ENCODE measurements at places on chromosomes 3 and 15.

DNA sequence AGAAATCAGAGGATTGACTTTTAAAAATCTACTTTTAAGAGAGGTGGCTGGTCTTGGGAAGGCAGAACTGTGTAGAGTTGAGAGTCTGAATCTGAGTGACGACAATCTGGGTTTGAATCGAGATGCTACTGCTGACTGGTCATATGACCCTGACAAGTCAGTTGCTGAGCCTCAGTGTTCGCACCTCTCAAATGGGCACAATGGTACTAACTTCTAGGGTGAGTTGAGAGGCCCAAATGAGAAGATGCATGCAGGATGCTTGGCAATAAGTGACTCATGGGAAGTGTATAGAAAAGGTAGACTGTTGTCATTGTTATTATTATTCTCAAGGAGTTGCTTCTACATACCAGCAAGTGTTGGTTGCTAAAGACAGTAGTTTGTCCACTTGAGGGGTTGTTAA, 10.3 kb downstream of the CACNA2D3 start:
- DNase-seq, result no peak

- no peak for DNase-seq
Measured at GRCh38 chr3:46409739-46410489, 2.9 kb downstream of the CCRL2 start.

- DNase-seq, result no peak
Measured at GRCh38 chr3:3998140-3998922, 199.1 kb downstream of the LRRN1 start.

DNA sequence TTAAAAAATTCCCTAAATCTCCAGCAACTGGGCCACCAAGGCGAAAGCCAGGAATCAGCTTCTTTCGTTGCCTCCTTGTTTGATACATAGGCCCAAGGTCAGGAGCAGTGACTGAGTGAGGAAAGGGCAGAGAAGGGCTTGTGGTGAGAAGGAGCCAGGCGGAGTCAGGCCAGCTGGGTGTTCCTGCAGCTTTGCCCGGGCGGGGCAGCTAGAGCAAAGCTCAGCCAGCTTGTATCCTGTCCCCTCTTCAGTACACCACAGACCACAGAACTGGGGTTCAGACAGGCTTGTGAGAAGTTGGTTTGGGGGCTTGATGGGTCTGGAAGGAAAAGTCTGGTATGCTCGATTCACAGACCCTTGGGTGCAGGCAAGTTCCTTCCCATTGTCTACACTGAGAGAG, 52.6 kb downstream of the CCK start:
- no peak for DNase-seq

DNA sequence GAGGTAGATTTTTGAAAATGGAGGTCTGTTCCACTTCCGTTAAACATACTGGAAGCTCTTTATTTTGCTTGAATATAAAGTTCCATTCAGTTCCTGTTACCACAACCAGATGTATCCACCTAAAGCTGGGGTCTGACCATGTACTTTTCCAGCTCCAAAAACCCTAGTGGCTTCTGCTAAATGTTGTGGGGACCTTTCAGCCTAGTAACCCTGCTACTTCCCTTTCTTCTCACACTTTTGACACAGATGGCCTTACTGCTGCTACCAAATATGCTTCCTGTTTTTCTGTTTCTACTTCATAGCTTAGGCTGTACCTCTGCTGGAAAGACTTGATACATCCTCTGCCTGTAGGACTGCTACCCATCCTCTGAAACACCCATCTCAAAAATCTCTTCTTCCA, 87.8 kb downstream of the COL6A6 start:
- DNase-seq, result no peak

GRCh38 chr3:172199850-172200369, 160.5 kb downstream of the FNDC3B start:
- DNase-seq, result no peak

- no peak for DNase-seq
Measured at GRCh38 chr3:53261712-53262111, 5.9 kb upstream of the TKT start.

DNA sequence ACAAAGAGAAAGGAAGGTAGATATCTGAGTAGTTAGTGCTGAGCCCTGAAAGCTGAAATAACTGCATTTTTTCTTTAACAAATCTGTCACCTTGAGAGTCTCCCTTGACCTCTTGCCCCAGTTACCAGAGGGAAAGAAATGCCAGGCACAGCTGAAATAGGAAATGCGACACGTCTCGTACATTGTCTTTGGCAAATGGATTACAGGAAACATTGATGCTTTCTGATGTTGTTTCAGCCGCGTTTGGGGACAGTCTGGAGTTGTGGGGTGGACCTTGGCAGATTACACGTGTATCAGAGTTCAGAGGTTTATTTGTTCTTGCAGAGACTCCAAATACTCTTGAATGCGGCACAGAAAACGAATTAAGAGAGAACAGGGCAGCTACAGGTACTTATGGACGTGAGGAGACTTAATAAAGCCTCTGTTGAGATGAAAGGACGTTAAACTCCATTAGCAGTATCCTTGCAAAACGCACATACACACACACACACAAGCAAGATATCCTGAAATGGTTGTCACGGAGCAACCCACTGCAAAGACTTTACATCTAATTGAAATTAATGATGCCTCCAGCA, 272.8 kb upstream of the RORA start:
- DNase-seq, result no peak

DNA sequence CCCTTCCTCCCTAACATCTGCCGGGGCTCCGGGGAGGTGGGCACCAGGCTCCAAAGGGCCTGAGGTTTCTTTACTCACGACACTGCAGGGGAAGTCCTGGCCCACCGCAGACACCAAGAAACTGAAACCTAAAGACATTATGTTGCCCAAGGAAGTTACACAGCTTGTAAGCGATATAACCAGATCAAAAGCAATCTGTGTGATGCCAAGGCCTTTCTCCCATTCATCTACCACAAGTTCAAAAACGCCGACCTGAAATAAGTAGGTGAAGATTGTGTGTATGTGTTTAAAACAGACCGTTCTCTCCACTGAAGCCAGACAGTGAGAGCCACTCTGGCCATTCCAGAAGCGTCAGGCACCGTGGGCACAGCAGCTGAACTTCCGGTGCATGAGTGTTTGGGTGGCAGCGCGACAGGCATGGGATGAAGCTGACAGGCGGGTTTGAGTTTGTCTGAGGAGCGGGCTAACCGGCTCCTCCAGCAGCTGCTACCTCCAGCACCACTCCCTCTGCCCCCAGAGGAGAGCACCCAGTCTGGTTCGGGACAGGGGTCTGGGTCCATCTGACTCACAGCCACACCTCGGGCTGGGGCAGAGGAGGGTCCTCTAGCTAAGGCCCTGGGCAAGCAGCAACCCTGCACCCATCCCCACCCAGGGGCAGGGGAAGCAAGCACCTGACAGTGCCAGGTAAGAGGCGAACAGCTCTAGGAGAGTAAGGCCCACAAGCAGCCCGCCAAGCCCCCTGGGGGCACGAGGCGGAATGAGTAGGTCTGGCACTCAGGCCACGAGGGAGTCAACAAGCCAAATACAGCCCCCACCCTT, 1.3 kb downstream of the TNK2 start:
- peak; percentile 54 for DNase-seq

DNA sequence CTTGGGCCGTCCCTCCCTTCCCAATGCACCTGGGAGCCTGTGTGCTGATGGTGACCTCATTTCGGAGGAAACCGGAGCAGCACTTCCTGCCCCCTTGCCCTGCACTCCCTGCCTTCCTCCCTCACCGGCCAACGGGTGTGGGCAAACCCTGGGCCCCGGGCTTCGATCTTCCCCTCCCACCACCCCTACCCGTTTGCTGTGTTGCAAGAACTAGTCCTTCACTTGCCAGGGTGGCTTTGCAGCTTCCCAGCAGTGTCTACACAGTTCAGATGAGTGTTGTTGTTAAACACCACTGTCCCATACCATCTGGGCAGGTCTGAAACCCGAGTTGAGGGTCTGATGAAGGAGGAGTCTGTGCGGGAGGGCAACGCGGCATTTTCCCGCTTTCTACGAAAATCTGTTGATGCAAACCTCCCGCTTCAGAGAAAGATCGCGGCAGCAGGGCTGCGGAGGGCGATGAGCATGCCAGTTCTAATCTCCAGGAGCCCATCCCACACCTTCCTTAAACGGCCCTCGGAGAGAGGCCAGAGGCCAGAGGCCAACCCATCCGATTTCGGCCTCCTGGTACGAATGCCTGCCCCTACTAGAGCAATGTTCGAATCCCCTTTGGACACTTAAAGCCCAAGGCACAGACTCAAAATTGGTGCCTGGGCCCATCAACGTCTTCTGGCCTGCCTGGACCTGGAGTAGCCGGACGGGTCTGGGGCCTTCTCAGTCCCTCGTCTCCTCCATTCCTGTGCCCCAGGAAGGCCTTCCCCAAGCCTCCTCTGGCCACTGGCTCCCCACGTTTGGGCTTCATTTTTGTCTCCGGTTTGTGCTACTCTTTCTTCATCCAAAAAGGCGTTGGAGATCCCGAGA, 35.7 kb upstream of the POLG start:
- DNase-seq, result no peak

- DNase-seq, result no peak
Measured at GRCh38 chr15:82040862-82041261, 5.0 kb downstream of the MEX3B start.

- DNase-seq, result no peak
Measured at GRCh38 chr3:138289701-138290100, 40.0 kb downstream of the NME9 start.

DNA sequence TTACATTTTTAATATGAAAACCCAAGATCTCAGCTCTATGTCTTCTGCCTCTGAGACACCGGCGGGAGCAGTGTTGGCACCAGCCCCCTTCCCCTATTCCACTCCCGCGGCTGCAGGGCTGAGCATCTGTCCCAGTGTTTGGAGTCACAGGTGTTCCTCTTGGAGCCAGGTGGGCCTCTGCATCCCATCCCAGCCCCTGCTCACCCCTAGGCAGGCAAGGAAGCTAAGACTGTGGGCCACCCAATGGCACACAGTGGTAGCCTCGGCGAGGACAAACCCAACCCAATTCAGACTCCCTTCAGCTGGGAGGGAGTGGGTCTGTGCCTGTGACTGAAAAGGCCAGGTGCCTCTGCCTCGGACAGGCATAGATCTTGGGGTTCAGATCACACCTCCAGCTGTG, 3.1 kb downstream of the CHST13 start:
- no peak for DNase-seq

DNA sequence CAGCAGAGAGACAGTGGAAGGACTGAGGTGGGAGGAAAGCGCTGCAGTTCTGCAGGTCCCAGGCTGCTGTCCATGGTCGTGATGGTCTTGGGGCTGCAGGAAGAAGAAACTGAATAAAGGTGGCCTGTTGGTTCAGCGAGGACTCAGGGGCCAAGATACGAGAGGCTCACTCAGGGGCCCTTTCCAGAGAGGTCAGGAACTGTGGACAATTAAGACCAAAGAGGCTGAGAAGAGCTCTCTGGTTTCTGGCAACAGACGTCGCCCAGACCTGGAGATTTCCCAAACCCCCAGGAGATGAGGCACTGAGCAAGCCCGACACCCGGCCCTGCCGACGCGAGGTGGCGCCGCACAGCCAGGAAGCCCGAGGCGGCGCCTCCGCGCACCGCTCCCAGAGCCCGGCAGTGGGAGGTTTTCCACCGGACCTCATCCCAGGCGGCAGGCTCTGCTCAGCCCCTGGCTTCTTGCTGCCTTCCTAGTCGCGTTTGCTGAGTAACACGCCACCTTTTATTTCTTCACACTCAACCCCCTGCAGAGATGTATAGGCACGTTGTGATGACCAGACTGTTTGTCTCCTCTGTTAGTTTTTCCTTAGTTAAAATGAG, 56.4 kb upstream of the ARRDC4 start:
- DNase-seq, result no peak

GRCh38 chr3:169627073-169627472, 36.4 kb downstream of the MECOM start:
- DNase-seq, result no peak
